GOT3 (cell line): ENCODE measurements at places on chromosomes 11 and 22.

- DNase-seq: no peak
These were observed 82.6 kb downstream of the RAB30 start for GRCh38 chr11:82988936-82989627.

DNA sequence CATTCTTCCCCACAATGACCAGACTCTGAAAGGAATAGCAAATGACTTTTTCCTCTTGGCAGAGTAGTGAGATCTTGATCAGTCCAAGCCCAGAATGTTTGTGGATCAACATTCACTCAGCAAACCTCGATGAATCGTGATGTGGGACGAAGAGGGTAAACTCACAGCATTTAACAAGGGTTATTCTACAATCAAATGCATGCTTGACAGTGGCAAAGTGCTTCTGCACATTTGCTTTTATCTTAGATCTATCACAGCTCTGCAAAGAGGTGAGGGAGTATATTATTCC, 31.8 kb downstream of the TMPRSS5 start:
- DNase-seq: no peak

DNA sequence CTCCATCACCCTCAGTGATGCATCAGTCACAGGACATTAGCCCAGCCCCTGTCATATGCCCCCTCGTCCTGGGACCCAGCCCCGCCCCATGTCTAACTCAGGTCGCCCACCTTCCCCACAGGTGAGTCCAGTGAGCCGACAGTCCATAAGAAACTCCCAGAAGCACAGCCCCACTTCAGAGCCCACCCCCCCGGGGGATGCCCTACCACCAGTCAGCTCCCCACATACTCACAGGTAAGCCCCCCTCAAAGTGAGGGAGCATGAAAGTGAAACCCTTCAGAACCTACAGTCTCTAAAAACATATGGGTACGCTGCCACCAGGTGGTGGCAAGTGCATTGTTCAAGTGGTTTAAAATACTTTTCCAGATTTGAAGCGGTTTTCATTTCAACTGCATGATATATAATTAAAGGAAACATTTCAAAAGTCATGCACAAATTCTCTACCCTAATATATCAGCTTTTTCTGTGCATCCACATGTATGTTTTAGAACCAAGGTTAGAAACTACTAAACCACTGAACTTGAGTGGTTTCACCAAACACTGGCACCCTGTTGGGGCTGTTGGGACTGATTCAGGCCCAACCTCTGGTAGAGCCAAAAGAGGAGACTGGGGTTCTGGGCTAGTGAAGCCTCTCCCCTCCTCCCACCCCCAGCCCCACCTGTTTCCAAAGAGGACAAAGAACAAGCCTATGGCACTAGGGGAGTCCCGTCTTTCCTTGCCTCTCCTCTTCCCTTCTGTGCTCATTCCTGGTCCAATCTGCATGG, 17.3 kb downstream of the EPS8L2 start:
- DNase-seq: no peak

- DNase-seq: no peak
These were observed 44.0 kb downstream of the KIAA1671 start for GRCh38 chr22:24996420-24996952.

DNA sequence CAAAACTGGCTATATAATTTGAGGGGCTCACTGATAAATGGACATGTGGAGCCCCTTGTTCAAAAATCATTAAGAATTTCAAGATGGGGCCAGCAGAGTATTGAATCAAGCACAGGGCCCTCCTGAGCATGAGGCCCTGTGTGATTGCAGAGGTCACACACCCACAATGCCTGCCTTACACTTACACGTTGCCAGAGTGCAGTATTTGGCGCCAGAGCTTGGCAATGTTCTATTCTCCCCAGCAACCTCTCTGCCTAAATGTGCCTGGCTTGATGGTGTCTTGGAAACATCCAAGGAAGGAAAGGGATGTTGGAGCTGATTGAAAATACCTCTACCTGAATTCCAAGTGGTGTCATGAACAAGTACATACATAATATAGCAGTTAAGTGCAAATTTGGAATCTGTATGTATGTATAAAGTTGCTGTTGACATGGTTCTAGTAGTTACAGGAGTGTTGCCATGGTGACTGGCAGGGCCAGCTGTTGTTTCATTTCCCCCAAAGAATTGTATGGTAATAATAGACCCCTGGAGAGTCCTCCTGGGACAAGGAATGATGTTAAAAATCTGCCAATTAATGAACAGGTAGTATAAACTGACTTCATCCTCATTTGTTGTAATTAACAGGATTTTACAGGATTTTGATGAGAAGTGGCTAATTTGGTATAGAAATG, 205.7 kb upstream of the NAV2 start:
- DNase-seq: no peak

GRCh38 chr11:116224154-116224888, 548.5 kb downstream of the BUD13 start:
- no peak for DNase-seq

DNA sequence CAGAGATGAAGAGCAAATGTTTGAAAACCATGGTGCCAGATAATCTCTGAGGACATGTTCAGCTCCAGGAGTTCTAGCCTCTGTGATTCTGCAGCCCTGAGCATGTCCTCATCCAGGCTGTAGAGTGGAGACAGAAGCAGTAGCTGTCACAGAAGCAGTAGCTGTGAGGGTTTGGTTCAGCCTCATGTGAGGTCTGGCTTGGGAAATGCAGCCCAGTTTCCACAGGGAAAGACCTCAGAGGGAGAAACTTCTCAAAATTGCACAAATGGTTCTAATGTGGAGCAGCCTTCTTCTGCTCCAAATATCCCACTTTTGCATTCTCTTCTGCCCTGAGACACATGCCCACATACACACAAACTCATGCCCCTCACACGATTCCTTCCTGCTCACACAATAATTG, 48.4 kb downstream of the DBX1 start:
- DNase-seq: no peak

GRCh38 chr11:2377511-2378443, 667 bp downstream of the CD81 start:
- DNase-seq: no peak

- peak; percentile 94 for DNase-seq
These were observed 15.3 kb upstream of the MRTFA start for GRCh38 chr22:40651563-40652501.

- DNase-seq: no peak
These were observed 156.2 kb downstream of the TMEM135 start for GRCh38 chr11:87193756-87194470.

- DNase-seq: no peak
These were observed 6.7 kb downstream of the SLC5A12 start for GRCh38 chr11:26715133-26715532.

DNA sequence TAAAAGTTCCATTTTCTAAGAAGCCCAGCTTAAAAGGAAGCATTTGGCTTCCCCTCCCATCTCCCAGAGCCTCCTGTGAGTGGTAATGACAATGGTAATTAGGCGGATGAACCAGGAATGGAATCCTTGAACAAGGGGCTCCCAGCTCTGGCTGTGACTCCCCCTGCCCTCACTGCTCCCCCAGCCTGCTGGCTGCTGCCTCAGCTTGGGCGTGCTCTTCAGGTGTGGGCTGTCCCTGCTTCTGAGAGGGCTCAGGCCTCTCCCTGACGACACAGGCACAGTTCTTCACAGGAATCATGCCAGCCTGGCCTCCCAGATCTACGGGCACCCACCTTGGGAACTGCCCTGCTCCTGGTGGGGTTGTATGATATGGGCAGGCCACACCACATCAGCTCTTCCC, 81.7 kb upstream of the NARS2 start:
- DNase-seq: no peak

DNA sequence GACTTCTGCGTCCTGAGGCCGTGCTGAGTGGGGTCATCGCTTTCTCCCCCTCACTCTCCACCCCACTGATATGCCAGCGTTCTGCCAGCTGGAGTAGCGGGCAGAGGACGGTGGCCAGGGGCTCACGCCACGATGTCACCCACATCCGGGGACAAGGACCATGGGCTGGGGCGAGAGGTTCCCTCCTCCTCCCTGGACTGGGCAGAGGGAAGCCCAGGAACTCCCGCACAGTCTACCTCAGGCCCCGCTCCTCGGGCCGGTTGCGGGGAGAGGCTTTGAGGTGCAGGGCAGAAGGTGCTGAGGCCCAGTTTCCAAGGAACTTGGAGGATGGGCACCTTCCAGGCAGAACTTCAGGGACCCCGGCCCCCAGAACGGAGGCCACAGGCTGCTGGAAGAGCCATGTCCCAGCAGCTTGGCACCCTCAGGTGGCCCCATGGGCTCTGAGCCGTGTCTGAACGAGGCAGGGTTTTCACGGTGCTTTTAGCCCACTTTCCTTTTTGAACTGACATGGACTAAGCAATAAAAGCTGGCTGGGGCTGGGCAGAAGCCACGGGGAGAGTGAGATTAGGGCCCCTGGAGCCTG, 25.4 kb downstream of the ADAMTS15 start:
- no peak for DNase-seq

- DNase-seq: no peak
These were observed 49.7 kb downstream of the ST14 start for GRCh38 chr11:130209128-130209932.

DNA sequence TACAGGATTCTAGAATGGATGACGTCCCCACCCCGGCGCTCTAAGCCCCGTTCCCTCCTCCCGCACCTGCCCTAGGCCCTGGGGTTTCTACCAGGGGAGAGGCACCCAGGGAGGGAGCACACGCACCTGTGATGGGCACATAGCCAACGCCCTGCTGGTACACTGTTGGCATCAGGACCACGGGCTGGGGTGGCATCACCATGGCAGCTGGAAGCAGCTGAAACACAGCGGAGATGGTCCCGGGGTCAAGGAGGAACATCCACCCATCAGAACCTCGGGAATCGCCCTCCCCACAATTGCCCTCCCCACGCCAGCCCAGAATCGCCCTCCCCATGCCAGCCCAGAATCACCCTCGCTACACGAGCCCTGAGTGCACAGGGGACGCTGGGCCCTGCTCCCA, 23.6 kb downstream of the TOLLIP start:
- DNase-seq: no peak

GRCh38 chr11:126884594-126884993, 116.0 kb downstream of the KIRREL3 start:
- no peak for DNase-seq
